Caki2 (cell line): ENCODE measurements at places on chromosomes 4 and X. TPM values are rescaled to one million over a fixed set of nuclear protein-coding genes. Genes with fewer than 3 reads are reported as not detected.

- no peak for DNase-seq
These were observed 90.0 kb upstream of the GRPR start for GRCh38 chrX:16033331-16033730.

The CENPI gene
- 22.3 and 22.5 TPM in 2 replicates for total RNA-seq

The ENPP6 gene
- 0.03 TPM in 1 of 2 replicates, not detected in the other for total RNA-seq

- DNase-seq, result no peak
These were observed 56.7 kb upstream of the WDR19 start for GRCh38 chr4:39125600-39125985.

DNA sequence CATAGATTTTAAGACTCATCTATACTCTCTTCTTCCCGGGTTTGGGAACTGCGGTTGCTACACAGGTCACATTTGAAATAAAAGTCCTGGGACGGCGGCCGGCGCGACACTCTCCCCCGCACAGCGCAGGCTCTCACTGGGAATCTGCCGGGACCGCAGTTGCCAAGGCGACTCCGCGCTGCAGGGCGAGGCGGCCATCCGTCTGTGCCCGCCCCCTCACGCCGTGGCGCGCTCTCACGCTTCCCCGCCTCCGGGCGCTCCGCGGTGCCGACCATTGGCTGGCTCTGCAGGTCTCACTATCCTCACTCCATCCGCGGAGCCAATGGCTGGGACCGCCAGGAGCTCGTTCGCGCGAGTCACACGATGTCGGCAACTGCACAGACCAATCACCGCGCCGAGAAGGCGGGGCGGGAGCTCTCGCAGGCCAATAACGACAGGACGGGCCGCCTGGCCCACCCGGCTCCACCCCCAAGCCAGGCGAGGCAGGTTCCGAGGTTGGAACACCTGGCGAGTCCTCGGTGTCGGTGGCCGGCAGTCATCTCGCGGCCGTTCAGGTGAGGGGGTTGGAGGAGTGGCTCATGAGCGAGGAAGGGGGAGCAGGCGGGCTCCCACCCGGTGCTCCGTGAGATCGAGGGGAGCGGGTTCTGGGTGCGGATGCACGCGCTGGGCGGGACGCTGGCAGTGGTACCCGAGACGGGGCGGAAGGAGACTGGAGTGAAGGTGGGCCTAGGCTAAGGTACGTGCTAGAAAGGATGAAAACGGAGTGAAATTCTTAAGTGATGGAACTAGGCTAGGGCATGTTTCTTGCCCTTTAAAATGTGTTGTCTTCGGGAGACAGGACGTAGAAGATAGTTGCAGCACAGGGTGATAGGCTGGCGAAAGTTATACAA is at the start of gene MSMO1:
MSMO1 (plus strand) TSS at position 459 of the 890 bp plus-strand sequence. CDS start 5,702 bp downstream, outside the sequence.
- peak; percentile 98 for DNase-seq

The LGI2 gene
- total RNA-seq, result not detected in 2 replicates

- DNase-seq, result no peak
These were observed 42.7 kb downstream of the CNOT6L start for GRCh38 chr4:77776182-77777134.
